ENCODE measurements at places on chromosomes 2 and 18. TPM values are rescaled to one million over a fixed set of nuclear protein-coding genes. Genes with fewer than 3 reads are reported as not detected.

GRCh38 chr2:118085173-118086023 lies 2.9 kb upstream of the INSIG2 start:
- DNase-seq = no peak

- no peak for DNase-seq
These were observed 8.8 kb downstream of the RAB1A start for GRCh38 chr2:65120990-65121693.

DNA sequence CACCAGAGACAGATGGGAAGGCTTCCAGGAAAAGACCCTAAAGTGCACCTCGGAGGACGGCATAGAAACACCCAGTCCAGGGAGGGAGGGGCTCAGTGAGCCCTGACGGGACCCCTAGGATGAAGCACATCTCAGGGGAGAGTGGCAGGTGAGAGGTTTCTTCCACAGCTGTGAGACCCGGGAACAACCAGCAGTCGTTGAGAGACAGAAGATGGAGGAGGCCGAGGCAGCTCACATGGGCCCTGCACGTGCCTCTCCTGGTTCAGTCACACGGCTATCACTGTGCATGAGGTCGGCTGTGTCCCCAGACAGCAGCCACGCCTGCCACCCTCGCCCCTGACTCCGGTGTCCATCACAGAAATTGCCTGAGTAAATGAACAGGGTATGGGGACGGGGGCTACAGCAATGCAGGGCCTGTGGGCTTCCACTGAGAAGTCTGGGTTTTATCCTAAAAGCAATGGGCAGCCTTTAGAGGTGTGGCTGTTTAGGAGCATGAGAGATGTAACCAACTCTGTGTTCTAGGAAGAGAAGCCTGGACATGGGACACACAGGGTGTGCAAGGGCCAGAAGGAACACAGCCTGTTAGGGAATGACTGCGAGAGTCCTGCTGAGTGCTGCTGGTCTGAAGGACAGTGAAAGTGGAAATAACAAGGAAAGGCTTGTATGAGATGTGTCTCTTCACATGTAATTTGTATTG lies 102.0 kb downstream of the TMEM18 start:
- DNase-seq = no peak

DNA sequence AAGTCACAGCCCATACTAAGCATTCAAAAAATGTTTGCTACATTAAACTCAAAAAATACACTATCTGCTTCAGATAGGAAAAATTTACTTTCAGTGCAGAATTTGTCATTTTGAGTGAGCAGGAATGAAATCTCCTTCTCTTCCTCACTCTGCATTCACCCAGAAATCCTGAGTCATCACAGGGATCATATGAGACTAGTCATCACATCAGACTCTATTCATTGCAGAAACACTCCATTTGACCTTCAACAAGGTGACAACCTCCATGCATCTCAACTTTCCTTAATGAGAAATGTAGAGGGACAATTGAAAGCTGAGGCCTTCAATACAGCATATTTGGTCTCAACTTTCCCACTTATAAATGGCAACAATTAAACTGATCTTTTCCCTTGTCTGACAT lies 130.4 kb upstream of the CYP26B1 start:
- no peak for DNase-seq

GRCh38 chr18:49089049-49089448 lies 138.3 kb upstream of the SMAD7 start:
- DNase-seq = no peak

The ZNF396 gene
- 2.1 TPM for total RNA-seq

The CNDP1 gene
- not detected for total RNA-seq

Measured in lower leg skin (tissue), 4 donors.